ENCODE measurements at places on chromosomes 4 and X. TPM values are rescaled to one million over a fixed set of nuclear protein-coding genes. Genes with fewer than 3 reads are reported as not detected.

DNA sequence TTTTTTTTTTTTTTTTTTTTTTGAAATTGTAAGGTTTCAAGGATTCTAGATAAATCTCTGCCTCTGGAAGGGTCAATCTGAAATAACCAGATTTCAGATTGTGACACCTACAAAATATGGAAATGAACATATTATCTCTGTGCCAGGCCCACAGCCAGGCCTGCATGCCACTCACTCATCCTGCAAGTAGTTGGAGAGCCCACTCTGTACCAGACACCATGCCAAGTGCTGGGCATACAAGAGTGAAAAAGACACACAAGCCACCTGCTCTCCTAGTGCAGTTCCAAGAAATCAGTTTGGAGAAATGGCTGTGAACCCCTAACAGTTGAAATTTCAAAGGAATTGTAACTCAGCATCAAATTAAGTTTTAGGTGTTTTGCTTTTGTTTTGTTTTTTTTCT lies 145.9 kb upstream of the NOCT start:
- DNase-seq = no peak

- DNase-seq = no peak
These were observed 31.2 kb downstream of the PPP2R3B start for GRCh38 chrX:355329-356050.

The RASGEF1B gene
- 1.9 TPM for total RNA-seq

The CXCL5 gene
- total RNA-seq = 0.28 TPM

GRCh38 chr4:79904331-79904730 lies 168.7 kb downstream of the ANTXR2 start:
- DNase-seq = no peak

- DNase-seq = peak; percentile 96
These were observed at the start of gene NELFA for GRCh38 chr4:2008921-2009650. Gene NELFA (minus strand): TSS chr4:2008974. CDS start chr4:2008959, 15 bp downstream.

The SSX2B gene
- total RNA-seq = not detected

The FRAS1 gene
- total RNA-seq = 9.3 TPM

The PCDH11X gene
- 1.9 TPM for total RNA-seq

The SPOCK3 gene
- 0.56 TPM for total RNA-seq

- DNase-seq = no peak
These were observed 226.6 kb downstream of the NLGN4X start for GRCh38 chrX:6002056-6002455.

GRCh38 chr4:163090997-163091684 lies 75.5 kb downstream of the NAF1 start:
- no peak for DNase-seq

- DNase-seq = no peak
These were observed 2002.5 kb upstream of the TENM3 start for GRCh38 chr4:180240670-180241069.

The RNF175 gene
- total RNA-seq = 25.7 TPM

- no peak for DNase-seq
These were observed 73.6 kb downstream of the SNX25 start for GRCh38 chr4:185282968-185283367.

- no peak for DNase-seq
These were observed 123.0 kb upstream of the GALNT7 start for GRCh38 chr4:173045571-173045970.

DNA sequence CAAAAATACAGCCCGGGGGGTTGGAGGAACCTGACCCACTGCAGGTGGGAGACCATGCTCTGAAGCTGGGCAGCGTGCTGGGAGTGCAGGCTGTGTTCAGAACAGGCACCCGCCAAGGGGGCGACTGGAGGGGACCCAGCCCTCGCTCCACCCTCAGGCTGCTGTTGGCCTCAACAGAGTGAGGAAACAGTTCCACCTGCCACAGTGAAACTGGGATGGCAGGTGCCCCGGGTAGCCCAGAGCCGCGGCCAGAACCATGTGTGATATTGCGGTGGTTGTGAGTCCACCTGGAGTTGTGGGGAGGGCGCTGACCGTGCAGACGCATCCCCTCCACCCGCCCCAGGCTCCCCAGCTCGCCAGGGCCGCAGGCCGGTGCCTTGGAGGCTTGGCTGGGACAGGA lies 45.7 kb upstream of the PSAPL1 start:
- DNase-seq = no peak

The PHEX gene
- 0.57 TPM for total RNA-seq

Measured in neural crest cell (in vitro differentiated cells).